ENCODE measurements at places on chromosomes 3 and 15.

GRCh38 chr15:57364282-57365007 is 11.9 kb upstream of the CGNL1 start:
- DNase-seq, result no peak

DNA sequence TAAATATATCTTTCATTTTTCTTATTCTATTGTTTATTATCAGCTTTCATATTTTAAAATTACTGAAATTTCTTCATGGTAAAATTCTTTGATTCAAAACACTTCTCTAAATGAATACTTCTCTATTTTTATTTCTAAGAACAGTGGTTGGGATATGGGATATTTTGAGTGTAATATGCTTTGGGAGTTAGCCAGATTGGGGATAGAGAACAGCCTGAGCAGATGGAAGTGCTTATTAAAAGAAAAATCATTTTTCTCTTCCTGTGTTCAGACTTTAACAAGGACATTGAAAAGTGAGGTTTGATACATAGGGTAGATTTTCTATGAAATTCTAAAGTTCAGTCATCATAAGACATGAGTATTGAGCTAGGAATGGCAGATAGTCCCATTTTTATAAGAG is 84.8 kb downstream of the COL6A5 start:
- no peak for DNase-seq

DNA sequence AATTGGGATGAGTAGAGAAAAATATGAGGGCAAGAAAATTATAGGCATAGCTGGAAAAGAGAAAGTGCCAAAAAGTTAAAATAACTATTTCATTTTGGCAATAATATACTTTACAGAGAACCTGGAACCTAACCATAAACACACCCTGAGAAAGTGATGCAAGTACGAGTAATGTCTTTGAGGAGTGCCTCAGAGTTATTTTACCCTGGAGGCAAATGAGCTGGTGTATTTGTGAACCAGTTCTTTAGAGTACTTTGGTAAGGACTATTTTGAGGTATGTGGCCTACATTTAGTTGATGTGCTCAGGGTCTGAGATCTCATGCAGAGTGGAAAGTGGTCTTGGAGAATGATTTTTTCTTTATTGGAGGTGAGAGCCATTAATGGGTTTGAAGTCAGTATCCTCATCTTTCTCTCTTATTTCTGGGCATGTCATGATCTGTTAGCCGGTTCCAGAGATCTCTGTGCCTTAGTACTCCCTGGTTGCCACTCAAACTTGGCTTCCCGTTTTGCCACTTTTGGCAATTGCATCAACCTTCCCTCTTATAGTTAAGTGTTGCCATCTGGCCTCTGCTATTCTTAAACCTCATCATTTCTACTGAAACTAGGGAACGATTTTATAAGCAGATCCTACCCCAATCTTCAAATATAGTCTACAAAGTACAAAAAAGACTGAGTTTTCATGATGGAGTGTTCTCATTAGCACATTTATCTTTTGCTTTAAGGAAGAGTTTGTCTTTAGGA is 145.7 kb downstream of the EPHA6 start:
- no peak for DNase-seq

GRCh38 chr15:91915576-91915975 is 62.1 kb downstream of the SLCO3A1 start:
- no peak for DNase-seq

GRCh38 chr3:181695661-181696491 is 15.8 kb upstream of the SOX2 start:
- no peak for DNase-seq

DNA sequence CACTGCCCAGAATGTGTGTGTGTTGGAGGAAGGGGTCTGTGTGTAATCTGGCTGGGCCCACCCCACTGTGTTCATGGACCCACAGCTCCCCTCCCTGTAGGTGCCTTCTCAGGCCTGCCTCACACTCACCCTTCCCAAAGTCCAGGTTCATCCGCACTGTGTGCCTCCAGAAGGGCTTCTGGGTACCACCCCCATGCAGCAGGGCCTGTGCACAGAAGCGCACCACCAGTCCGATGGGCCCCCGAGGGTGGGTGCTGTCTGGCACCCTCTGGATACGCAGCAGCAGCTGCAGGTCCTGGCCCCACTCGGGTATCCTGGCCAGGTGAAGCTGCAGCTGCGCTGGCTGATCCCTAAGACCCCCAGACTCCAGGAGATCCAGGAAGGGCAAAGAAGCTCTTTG is 12.8 kb upstream of the TGM5 start:
- no peak for DNase-seq

GRCh38 chr3:27914199-27914598 is 192.1 kb upstream of the EOMES start:
- DNase-seq, result no peak

- DNase-seq, result no peak
These were observed 6.4 kb upstream of the NR1D2 start for GRCh38 chr3:23938688-23939087.

GRCh38 chr15:26970712-26971210 is at the start of gene GABRG3:
Gene GABRG3, plus strand, starts transcription at chr15:26971181.
- DNase-seq, result no peak

- DNase-seq, result no peak
These were observed 60.9 kb upstream of the ZNF280D start for GRCh38 chr15:56794165-56794552.

DNA sequence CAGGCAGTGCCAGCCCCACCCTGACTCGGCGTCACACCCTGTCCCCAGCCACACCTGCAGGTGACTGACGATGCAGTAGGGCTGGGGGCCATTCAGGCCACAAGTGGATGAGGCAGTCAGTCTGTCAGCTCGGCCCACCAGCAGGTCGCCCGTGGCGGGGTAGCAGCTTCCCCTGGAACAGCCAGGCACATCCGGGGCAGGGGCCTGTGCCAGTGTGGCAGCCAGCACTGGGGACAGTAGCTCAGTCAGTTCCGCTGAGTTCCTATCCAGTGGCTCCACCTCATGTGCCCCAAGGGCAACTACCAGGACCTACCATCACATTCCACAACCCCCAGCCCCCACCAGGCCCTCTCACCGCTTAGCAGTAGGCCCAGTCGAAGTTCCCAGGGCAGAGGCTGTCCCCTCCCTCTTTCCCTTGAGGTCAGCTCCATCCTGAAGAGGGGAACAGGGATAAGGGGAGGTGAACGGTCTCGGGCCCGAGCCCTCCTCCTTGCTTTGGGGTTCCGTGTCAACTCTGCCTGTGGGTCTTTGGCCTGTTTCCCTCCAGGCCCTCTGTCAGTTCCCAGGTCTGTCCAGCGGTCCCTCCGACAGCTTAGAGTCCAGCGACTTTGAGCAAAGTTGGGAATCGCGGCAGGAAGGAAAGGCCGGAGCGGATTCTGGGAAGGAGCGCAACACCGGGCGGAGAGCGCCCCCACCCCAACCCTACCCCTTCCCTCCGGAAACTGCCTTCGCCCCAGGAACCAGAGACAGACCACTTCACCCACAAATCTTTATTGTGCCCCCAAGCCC is at the start of gene LAMB2:
Gene LAMB2, minus strand, starts transcription at position 614 of the 789 bp plus-strand sequence. Its CDS starts 183 bp downstream, at position 431.
- DNase-seq, result peak; percentile 11

GRCh38 chr15:43941555-43941954 is 114.8 kb downstream of the WDR76 start:
- no peak for DNase-seq

GRCh38 chr3:30692498-30693130 is 86.2 kb downstream of the TGFBR2 start:
- DNase-seq, result no peak

- DNase-seq, result no peak
These were observed 14.1 kb downstream of the LACTB start for GRCh38 chr15:63135804-63136203.

DNA sequence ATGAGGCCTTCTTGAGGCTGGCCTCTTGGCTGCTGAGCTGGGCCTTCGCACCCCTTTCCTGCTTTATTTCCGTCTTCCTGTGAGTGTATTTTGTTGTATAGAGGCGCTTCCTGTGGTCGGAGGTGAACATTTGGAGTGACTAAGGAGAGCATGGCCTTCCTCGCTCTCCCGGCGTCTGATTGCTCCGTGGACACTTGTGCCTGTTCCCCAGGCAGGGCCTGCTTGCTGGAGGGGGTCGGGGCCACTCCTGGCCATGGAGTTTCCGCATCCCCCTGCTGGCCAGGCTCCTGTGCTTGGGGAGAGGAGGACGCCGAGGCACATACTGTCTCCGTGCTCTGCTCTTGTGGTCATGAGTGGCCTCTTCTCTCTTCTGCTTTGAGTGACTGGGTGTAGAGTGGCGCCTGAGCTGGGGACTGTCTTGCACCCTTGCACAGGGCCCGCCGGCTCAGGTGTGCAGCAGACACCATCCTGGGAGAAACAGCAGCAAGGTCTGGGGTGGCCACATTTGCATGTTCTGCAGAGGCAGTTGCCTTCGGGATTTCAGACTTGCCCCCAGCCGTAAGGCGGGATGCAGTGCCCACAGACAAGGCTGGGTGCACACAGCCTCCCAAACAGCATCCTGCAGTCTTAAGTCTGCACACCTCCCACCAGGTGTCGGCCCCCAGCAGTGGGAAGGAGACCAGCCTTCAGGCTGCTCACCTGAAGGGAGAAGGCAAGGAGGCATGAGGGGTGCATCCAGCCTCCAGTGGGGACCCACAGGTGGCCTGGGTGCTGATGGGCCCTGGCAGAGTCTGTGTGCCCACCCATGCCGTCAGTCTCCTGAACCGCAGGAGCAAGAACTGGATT is 16.4 kb downstream of the KLF13 start:
- DNase-seq, result no peak

DNA sequence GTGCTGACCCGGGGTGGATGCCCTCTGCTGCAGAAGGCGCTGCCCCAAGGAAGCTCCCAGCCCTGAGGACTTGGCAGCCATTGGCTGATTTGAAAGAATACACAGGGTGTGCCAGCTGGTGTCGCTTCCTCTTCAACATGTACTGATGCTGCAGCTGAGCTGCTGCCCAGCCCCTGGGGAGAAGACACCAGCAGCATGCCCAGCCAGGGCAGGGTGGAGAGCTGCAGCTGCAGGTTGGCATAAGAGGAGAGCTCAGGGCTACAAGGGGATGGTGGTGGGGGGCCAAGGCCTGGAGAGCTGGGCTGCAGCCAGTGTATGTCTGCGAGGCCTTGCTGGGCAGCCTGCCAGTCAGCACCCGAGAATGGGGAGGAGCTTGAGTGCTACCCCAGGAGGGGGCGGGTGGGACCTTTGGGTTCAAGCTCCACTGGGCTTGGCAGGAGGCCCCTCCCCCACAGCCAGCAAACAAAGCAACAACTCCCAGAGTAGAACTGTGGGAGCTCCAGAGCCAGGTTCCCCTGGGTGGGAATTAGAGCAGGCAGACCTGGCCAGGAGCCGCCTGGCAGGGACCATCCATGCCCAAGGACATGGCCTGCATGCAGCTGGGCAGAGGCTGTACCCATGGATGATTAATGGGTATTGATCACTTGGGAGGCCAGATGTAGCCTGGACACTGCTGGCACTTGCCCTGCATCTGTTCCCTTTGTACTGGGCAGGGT is 9.2 kb upstream of the SEMA4B start:
- DNase-seq, result no peak

DNA sequence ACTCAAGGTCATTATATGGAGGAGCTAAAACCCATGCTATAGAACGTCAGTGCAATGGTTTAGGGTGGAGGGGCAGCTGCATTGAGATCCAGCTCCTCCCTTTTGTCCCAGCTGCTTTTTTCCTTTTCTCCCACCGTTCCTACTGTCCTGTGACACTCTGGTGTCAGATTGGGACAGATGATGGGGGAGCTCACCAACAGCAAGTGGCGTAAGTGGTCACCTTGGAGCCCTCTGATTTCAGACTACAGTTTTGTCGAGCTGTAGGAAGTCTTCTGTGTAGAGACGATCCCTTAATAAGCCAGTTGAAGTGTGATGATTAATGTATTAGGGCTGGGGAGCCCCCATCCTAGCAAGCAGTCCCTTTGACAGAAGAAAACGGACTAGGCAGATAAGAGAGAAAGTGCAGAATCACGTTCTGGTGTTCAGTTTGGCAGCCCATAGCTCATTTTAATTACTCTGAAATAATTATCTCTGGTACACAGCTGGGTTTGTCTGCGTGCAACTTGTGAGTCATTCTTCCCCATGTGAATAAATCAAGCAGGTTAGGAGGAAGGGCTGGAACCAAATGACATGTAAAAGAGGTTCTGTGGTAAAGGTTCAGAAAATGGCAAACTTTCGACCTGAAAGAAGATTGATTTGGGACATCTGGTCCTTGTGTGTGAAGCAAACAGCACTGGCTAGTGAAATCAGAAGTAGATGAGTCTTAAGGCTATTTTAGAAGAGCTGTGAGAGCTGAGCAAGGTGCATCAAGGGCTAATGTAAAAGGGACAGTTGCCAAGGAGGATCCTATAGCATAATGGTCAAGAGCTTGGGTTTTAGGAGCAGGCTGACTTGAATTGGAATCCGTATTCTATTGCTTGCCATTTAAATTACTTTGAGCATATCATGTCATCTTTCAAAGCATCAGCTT is 241.4 kb downstream of the EDEM1 start:
- no peak for DNase-seq

- DNase-seq, result no peak
These were observed 498 bp upstream of the SEMA4B start for GRCh38 chr15:90200534-90201129.

DNA sequence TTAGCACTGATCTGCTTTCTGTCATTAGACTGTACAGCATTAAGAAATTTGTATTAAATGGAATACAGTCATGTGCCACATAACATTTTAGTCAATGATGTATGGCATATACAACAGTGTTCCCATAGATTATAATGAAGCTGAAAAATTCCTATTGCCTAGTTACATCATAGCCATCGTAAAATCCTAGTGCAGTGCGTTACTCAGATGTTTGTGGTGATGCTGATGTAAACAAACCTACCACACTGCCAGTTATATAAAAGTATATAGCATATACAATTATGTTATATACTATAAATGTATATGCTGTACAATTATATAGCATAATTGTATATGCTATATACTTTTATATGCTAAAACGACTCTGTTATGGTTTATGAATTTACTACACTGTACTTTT is 41.7 kb downstream of the APH1B start:
- no peak for DNase-seq

DNA sequence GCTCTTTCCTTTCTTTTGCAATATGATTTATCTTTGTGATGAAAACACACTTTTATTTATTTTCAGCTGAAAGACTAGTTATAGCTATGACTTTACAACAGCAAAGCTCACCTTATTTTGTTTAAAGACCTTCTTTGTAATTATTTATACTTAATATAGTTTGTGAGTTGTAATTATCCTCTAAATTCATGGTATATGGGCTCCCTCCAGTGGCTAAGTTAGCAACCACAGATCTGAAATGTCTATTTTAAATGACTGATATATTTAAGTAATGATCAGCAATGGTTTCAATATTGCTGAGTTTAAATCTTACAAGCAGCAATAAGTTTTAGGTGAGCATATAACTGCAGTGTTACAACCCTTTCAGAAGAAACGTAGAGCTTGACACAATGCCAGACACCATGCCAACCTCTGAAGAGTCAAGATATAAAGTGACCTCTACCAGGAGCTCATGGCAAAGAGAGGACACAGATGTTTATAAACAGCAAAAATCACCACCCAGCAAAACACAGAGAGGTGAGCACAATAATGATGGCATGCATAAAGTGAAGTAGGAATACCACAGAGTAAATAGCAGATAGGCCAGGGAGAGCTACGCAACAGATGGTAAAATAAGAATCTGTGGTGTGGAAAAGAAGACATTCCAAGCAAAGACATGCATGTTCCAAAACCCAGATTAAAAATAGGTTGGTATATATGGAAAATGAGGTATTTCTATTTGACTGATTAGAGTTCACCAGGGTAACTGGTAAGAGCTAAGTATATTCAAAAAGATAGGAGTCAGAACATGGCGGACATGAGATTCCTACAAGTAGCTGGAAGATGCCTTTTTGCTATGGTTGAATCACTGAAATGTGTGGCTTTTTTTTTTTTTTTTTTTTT is 143.7 kb upstream of the ZNF385D start:
- no peak for DNase-seq

GRCh38 chr15:72534523-72534922 is 60.4 kb downstream of the ARIH1 start:
- DNase-seq, result no peak

All from NCI-H1930 (cell line).